ENCODE measurements at places on chromosomes 16 and 17.

DNA sequence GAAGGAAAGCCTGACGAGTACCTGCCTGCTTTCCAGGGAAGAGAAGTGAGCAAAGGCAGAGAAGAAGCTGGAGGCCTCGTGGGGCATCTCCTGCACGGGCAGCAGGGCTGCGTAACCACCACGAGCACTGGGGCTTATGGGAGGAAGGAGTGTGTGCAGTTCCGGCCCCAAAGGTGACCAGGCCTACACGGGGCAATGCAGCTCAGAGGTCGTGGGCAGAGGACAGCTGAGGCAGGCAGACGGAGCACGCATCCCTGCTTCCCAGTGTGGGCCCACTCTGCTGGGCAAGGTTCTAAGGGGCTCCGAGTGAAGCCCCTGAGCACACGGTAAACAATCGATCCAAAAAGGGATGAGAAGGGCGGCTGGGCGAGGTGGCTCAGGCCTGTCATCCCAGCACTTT, 109.7 kb downstream of the ANKRD11 start:
- DNase-seq: no peak

DNA sequence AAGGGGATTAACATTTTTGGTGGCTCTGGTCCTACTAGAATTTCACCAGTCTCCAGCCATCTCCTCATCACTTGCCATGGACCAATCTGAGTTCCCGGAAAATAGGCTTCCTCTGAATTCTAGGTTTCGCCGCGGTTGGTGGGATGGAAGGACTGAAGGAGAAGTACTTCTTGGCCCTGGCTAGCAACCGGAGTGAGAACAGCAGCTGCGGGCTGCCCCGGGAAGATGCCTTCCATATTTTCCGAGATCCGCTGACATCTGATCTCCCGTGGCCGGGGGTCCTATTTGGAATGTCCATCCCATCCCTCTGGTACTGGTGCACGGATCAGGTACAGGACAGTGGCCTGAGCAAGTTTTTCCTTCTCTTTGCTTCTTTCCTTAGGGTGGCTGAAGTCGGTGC, 45.0 kb downstream of the SLC5A11 start:
- no peak for DNase-seq

GRCh38 chr17:34113089-34113488, 142.0 kb upstream of the CCL2 start:
- no peak for DNase-seq

GRCh38 chr17:81336930-81337325, 41.8 kb upstream of the SLC38A10 start:
- DNase-seq: peak; percentile 26

GRCh38 chr17:39238311-39238972, 12.7 kb upstream of the STAC2 start:
- DNase-seq: peak; percentile 68

DNA sequence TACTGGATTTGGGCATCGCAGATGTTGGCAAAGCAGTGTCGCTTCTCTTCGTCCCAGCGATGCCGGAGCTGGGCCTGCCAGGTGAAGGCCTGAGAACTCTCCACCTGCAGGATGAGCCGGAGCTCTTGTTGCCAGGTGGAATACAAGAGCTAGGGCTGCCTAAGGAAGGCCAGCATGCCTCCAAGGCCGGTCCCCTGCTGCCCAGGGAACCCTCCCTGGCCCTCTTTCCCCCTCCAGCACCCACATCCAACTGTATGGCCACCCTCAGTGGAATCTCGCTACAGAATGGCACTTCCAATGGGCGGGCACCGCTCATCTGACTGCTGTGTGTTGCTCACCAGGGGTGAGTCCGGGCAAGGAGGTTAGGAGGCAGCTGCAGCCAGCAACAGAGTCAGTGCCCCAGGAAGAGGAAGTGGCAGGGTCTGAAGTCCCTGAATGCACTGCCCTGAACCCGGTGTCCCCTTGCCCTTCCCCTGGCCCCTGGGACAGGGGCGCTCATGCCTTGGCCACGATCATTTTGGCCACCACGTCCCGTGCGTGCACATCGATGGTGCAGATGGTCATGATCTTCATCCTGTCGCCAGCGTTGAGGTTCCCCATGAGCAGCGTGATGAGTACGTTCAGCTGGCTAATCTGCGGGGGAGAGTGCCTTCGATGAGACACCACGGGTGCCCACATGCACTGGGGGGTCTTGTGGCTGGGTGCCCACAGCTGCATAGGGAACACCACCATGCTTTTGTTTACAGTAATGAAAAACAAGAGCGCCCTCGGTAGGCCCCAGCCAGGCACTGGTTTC, 75.8 kb downstream of the DNAH17 start:
- no peak for DNase-seq

- DNase-seq: no peak
Measured at GRCh38 chr17:205148-205669, 23.8 kb upstream of the DOC2B start.

Data from colonic mucosa (tissue), 4 donors.